ENCODE measurements at places on chromosomes 1 and 21.

DNA sequence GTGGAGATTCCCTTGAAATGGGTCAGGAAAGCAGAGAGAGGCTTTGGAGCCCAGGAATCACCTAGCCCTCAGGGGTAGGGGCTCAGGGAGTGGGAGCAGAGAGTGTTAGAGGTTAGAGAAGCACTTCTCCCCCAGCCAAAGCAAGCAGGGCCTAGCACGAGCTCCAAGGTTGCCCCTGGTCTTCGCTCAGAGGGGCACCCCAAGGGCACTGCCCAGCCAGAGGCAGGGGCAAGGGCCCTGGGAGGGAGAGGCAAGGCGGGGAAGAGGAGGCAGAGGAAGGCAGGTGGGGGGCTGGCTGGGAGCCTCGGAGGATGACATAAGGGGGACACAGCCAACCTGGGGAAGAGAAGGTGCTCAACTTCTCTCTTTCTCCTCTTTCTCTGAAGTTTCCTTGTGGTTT, 71.9 kb downstream of the CASZ1 start:
- no peak for DNase-seq

- DNase-seq = no peak
These were observed 40.0 kb upstream of the PTPRC start for GRCh38 chr1:198598796-198599321.

DNA sequence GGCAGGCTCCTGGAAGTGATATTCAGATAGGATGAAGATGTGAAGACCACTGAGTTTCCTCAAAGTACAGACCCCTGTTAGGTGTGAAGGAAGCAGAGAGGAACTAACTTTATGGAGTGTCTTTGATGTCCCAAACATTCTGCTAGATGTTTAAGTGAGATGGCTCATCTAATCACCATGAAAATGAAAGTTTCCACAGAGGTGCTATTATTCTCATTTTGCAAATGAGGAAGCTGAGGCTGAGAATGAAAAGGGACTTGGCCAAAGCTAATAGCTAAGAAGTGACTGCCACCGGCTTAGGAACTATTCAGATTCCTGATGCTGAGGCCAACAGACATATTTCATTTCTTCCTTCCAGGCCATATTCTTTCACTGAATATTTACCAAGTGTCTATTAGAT, 45.9 kb upstream of the WLS start:
- DNase-seq = no peak

- no peak for DNase-seq
These were observed 973 bp downstream of the KRTAP10-11 start for GRCh38 chr21:44647222-44647552.

DNA sequence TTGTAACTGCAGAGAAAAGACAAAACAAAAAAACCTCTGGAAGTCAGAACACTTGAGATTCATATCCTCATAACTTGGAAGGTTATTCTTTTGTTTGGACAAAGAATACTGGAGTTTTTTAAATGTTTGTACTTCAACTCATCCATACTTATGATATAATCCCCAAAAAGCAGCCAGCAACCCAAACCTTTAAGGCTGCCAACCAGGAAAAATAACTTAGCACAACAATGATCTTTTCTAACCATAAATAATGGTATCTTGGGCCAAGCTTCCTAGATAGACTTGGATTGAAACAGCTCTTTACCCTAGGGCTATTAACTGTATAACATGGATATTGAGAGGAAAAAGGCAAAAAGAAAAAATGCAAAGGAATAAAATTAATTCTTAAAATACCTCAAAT, 335.1 kb downstream of the LTN1 start:
- DNase-seq = no peak

DNA sequence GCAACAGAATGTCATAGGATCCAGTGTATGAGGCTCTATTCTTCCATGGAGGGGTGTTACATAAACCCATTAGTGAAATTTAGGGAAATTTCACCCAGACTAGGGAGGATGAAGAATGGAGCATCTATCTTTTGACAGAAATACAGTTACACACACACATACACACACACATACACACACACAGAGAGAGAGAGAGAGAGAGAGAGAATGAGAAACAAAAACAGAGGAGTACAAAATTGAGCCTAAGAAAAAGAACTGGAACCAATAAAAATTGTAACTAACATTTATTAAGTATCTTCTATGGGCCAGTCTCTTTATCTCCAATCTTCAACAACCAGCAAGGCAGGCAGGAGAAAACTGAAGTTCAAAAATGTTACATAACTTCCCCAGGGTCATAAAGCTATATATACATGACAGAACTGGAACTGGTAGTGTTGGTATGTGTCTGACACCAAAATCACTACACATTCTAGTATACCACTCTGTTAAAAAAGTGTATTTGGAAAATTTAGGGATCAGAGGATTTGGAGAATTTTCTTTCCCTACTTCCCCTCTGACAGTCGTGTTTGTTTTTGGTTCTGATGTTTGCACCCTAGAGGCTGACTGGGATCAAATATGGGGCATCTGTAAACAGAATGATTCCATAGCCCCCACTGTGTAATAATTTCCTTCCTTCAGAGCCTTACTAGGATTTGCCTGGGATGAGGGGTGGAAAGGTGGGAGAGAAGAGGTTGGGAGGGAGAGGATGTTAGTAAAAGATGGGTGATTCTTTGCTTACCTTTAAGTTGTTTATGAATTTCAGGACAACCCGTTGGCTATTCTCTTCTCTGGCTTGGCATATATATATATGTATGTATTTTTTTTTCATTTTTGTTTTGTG, 1.0 kb upstream of the ZFYVE9 start:
- no peak for DNase-seq

GRCh38 chr1:19222979-19223824, 13.1 kb upstream of the UBR4 start:
- peak; percentile 59 for DNase-seq

DNA sequence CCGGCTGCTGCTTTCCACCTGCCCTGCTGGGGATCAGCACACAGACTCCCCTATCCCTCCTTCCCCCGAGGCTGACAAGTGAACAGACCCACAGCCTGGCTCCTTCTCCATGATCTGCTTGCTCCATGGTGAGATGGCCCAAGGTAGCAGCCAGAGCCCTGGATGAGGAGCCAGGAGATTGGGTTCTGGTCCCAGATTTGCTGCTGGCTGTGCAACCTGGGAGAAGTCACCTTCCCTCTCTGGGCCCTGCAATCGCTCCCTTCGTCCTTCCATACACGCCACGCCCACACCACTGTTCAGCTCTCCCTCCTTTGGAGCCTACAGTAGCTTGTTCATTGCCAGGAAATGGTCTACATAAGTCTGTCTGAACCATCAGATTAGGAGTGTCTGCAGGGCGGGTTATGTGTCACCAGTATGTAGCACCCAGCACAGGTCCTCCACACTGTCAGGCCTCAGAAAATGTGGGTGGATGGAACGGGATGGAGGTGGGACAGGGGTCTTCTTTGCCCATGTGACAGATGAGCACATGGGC, 9.2 kb upstream of the EPHA8 start:
- DNase-seq = no peak

GRCh38 chr1:208027861-208028260, 116.9 kb upstream of the CD34 start:
- no peak for DNase-seq

- DNase-seq = no peak
These were observed 5.3 kb downstream of the SSU72 start for GRCh38 chr1:1569341-1569740.

GRCh38 chr1:19864570-19865160, 17.5 kb upstream of the OTUD3 start:
- no peak for DNase-seq

GRCh38 chr1:244952940-244953339, 88.6 kb upstream of the HNRNPU start:
- DNase-seq = no peak

DNA sequence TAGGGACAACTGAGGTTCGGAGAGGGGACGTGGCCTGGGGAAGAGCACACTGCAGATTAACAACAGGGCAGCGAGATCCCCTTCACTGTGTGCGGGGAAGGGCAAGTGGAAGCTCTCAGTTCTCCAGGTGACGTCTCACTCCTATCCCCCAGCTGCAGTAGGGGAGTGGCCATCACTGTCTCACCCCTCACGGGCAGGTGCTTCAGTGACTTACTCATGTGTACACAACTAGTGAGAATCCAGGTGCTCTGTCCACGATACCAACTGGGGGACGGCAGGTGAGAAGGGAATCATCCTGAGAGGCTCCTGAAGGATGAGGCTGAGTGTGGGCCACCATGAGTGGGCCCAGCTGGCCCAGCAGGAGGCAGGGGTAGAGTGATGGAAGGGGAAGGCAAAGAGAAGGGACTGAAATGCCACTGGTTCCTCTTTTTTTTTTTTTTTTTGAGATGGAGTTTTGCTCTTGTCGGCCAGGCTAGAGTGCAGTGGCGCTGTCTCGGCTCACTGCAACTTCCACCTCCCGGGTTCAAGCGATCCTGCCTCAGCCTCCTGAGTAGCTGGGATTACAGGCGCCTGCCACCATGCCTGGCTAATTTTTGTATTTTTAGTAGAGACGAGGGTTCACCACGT, 25.9 kb downstream of the RHBG start:
- no peak for DNase-seq

DNA sequence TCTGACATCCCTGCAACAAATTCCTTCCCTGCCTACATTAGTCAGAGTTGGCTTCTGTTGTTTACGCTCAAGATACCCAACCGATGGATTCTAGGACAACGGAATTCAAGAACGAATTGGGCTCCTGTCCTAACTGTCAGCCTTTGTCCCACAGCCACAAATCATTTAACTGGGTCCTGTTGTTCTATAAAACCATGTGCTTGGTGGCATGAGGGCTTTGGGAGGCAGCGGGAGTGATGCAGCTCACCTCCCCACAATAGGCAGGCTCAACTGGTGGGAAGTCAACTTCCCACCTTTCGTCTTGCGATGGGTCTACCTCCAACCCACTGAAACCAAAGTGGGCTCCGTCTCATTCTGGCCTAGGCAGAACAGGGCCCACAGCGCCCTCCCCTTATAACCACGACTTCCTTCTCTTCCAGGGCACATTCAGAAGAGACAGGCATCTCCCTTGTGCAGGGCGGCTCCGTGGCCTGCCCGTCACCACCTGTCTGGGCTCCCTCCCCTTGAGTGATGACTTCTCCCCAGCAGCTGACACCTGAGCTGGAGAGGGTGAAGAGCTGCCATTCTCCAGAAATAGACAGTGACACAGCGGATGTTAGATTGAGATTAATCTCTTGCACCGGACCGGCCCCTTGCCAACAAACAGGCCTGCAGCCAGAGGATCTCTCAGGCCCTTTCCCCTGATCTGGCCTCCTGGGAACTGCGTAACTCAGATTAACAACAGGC, 26.5 kb downstream of the LRRC38 start:
- no peak for DNase-seq

GRCh38 chr1:234704106-234704887, 94.3 kb upstream of the IRF2BP2 start:
- DNase-seq = no peak

- no peak for DNase-seq
These were observed 5.5 kb downstream of the ETS2 start for GRCh38 chr21:38811257-38811656.

GRCh38 chr1:118338936-118339335, 153.9 kb upstream of the SPAG17 start:
- no peak for DNase-seq

- DNase-seq = no peak
These were observed 909.4 kb downstream of the ADGRL2 start for GRCh38 chr1:82710091-82710490.

DNA sequence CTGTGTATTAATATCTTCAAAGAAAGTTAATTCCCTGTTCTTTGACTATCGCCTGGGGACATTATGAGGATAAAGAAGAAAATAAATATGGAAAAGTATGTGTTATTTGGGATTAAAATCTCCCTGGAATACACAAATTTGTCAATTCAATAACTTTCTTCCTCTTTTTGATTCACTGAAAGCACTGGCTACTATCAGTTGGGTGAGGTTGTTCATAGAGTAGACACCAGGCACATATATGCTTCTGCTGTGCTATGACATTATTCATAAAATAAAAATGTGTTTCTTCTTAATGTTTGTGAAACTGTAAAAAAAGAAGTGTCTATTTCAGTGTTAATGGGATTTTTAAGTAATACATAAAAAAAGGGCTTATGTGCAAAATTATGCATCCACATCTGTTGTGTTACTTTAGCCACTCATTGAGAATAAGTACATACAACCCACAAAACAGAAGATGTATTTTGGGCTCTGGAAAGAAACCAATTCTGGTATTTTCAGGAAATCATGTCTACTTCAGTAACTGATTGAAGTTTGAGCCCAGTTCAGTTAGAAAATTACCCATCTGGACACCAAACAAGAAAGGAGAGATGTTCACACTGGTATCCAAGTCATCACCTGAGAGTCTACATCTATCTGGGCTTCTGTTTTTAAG, 169.4 kb downstream of the GABPA start:
- no peak for DNase-seq

GRCh38 chr1:204659056-204659455, 26.5 kb downstream of the LRRN2 start:
- DNase-seq = no peak

DNA sequence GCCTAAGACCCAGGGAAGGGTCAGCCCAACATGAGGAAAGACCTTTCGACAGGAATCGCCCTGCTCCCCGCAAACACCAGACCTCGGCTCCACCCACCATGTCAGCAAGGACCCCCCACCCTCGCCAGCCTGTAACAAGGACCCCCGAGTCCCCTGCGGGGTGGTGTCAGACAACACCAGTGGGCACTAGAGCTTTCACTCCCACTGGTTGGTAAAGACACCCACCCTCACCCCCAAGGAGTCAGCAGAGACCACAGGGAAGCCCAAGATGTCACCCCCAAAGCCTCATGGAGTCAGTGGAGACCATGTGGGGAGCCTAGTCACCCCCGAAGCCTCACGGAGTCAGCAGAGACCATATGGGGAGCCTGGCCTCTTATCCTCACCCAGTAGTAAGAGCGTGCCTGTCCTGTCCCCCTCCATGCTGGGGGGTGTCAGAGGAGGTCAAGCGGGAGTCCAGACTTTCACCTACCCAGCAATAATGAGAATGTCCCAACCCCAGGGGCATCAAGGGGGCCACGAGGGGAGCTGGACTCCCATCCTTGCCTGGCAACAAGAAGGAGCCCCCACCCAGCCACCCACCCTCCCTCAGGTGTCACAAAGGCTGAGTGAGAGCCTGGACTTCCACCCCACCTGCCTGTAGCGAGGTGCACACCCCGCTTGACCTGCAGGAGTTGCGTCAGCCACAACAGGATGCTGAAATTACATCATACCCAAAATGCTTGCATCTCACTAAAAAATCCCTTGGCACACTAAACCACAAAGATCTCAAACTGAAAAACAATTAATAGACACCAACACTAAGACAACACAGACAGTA, 24.8 kb downstream of the SLC19A1 start:
- DNase-seq = peak; percentile 33

DNA sequence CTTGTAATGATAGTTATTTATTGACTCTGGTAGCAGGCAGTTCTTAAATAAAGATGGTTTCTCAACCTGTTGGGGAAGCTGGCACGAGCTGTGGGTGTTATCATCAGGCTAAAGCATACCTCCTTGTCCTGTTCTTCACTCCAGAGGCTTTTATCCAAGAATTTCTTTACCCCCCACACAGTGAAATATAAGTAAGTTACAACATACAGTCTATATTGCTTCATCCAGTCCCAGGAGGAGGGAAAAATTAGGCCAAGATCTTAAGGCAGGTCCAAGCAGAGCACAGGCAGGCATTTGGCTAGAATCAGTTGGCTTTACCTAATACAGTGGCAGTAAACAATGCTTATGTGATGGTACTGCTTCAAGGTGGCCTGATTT, 6.3 kb downstream of the TMEM81 start:
- peak; percentile 60 for DNase-seq

- DNase-seq = no peak
These were observed 3.3 kb downstream of the GLIS1 start for GRCh38 chr1:53735681-53736080.
